ENCODE measurements at places on chromosomes 11 and 22.

DNA sequence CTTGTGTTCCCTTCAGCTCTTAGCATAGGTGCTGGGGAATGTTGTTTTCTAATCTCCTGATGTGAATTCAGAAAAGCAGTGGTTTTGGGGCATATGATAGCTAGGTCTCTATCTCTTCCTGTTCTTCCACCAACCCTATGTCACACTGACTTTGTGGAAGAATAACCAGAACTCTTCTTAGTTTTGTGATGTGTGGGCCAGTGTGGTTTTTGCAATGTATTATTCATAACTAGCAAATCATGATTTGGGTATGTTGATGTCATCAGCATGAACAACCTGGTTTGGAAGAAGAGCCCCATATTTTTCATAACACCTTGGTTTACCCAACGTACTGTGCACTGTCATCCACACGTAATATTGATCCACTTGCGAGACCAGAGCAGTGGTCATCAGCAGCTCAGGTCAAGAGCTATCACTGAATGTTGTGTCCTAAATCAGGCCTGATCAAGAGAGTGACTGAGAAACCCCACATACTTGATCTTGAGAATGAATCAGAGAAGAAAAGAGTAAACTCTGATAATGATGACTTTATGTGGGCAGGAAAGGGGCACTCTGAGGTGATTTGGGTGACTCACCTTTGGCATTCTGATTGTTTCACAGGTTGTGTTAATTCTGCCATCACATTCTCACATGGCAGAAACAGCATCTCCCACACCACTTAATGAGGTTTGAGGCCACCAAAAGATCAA is 19.4 kb upstream of the MS4A6E start:
- DNase-seq, result no peak

DNA sequence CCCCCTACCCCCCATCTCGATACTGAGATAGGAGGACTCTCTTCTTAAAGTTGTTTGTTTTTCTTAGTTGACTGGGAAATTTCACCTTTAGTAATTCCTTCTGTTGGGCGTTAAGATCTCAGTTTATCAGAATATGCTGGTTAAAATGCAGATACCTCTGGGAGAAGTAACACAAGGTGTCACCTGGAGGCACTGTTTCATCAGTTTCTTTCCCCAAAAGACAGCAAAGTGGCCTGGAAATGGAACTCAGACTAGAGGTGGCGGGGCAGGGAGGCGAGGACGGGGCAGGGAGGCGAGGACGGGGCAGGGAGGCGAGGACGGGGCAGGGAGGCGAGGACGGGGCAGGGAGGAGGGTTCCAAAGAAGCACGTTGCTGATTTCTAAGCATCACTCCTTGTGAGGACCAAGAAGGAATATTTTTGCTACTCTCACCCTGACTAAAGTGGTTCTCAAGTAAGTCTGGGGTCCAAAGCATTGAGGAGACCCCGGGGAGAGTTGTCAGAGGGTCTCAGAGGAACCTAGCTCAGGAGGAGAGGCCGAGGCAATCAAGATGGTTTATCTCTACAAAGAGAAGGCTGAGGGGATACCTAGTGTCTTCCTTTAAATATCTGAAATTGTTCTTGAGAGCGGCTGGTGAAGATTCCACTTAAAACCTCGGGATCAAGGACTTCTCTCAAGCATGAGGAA is 147.0 kb upstream of the B3GAT1 start:
- DNase-seq, result no peak

DNA sequence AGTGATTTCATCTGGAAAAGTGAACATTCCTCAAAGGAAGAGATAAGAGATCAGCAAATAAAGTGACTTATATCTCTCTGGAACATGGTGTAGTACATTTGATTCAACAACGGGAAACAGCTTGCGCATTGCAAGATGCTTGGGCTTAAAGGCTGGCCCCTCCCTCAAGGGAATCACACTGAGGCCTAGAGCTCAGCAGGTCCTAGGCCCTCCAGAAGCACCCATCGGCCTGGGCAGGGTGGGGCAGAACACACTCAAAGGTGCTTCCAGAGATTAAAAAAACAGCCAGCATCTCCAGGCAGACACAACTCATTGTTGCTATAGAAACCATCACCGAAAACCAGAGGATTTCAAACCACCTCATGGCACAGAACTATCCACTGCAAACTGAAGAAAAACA is 69.0 kb upstream of the ARFGAP3 start:
- no peak for DNase-seq

GRCh38 chr22:19757140-19757984 is 3.2 kb upstream of the TBX1 start:
- no peak for DNase-seq

DNA sequence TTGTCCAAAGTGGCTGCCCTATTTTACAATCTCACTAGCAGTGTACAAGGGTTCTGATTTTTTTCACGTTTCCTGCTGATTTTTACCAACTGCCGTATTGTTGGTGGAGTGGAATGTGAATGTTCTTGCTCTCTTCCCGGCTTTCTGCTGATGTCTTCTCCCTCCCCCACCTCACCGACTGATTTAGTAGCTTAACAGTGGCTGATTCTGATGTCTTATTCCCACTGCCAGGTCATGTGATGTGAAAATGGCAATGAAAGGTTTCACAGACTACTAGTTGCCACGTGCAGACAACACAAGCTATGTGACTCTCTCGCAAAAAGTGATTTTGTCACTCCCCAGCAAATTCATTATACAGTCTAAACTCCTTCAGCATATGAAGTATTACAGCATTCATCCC is 17.3 kb upstream of the NEU3 start:
- no peak for DNase-seq

DNA sequence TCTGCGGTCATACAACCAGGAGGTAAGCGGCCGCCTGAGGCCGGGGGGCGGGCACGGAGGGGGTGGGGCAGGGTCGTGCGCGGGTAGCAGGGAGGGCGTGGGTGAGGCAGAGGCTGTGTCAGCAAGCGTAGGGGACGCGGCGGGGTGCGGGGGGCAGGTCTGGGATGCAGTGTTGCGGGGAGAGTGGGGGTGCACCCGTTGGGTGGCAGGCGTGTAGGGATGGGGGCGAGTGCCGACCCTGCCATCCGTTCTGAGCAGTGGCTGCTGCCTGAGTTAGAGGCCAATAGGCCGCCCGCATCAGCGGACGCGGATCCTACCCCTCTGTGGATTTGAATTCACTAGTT is 1.4 kb downstream of the RIC8A start:
- DNase-seq, result no peak

GRCh38 chr22:42720263-42721044 is at the start of gene A4GALT:
Gene A4GALT, minus strand, starts transcription at chr22:42720870. Its CDS starts 26,919 bp downstream, at chr22:42693951.
- DNase-seq, result no peak

DNA sequence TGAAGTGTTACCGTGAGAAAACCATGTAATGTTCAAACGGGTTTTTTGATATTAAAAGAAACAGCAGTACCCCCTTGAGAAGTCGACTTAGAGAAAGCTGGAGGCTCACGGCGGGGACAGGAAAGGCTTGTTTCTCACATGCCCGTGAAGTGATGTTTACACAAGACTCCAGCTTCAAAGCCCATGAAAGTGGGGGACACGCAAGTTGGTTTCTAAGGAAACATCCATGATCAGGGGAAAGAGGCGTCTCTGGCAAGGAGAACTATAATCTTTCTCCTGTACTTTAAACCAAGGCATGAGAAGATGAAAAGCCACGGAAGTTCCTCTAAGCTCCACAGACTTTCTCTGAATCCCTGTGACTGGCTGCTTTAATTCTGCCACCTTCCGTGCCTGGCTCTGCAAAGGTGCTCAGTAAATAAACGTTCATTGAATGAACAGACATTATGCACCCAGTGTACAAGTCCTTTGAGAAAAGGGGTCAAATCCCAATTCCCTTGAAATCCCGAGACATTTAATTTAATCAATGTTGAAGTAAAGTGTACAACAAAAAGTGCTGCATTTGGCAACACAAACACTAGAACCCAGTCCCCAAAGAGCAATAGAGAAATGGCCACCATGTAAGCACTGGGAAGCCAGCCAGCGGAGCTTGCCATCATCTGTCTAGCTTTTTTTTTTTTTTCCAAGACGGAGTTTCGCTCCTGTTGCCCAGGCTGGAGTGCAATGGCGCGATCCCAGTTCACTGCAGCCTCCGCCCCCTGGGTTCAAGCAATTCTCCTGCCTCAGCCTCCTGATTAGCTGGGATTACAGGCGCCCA is 58.7 kb downstream of the AHNAK start:
- no peak for DNase-seq

DNA sequence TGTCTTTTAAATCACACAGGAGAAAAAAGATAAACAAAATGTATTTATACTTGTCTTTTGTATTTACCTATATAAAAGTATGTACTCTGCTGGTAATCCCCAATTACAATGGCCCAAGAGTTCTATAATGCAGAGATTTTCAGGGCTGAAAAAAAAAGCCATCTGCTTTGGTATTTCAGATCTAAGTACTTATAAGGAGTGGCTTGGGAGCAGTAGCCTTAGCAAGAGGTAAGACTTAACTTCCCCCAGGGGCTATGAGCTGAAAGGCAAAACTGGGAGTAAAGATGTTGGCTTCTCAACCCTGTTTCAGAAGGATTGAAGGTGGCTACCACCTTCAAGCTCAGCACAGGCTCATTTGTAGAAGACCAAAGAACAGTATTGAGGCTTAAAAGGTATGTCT is 35.3 kb upstream of the EP300 start:
- no peak for DNase-seq

- no peak for DNase-seq
These were observed 36.4 kb downstream of the PI4KA start for GRCh38 chr22:20822240-20822639.

DNA sequence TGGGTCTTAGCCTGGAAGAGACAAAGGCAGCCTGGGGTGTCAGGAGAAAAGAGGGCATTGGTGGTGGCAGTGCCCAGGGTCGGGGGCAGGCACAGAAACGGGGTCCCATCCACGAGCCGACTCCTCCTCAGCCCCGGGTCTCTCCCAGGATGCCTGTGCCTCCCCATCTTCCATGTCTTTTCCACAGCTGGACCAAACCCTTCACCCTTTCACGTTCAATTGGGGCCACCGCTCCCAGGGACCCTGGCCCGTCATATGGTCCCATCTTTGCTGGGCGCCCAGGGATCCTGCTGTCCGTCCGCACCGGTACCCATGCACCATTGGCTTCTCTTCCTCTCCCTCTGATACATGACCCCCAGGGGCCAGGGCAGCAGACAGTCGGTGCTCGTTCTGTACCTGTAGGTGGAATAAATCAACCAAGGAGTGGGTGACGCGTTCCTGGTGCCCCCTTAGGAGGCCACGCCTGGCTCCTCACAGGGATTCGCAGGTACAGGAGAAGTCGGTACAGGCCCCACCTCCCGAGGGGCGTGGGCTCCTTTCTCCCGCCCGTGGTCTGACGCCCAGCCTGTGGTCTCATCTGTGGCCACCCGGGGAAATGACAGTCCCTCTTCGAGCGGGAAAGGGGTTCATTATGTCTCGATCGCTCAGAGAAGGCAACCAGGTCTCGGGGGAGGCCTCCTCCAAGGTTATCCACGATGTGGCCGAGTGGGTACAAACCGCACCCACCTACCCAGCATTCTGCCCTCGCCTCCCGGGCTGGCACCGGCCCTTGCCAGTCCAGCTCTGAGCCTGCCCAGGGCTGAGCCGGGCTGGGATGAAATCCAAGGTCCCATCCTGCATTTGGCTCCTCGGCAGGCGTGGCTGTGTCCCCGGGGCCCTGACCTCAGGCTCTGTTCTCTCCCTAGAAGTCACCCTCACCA is 1493.6 kb downstream of the BRD1 start:
- DNase-seq, result no peak

DNA sequence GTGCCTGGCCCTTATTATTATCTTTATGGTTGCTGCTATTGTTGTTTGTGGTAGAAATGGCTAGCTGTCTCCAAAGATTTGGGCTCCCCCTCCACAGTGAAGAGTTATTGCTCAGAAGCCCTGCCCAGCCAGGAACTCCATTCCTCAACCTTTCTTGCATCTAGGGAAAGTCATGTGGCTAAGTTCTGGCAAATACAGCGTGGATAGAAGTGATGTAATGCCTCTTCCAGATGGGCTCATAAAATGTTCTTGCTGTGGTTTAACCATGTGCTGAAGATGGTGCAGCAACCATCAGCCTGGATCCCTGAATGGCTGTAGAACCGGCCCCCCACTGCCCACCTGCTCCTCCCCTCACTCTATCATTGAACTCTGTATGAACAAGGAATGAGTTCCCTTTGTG is 203.5 kb upstream of the E2F8 start:
- DNase-seq, result no peak

DNA sequence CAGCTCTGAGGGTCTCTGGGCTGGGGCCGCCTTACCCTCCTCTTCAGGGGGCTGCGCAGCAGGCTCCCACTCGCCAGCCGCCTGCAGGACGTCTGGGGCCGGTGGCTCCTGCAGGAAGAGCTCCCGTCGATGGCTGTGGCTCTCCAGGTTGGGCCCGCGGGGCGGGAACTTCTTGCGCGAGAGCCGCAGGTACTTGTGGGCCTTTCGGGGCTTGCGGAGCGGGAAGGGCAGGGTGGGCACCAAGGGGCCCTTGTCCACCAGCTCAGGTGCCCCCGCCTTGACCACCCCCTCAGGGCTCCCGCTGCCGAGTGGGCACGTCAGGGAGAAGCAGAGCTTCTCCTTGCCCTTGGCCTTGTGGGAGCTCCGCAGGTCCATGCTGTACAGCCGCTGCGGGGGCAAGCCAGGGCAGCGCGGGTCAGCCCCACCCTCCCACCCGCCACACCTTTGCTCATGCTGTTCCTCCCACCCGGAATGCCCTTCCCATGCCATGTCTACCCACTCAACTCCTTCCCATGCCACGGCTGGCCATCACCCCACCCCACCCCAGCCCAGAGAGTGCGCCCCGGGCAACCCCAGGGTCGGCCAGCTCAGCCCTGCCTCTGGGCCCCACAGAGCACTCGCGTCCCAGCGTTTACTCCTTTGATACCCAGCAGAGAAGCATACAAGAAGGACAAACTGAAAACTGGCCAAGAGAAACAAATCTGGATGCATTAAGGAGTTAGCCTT is 18.0 kb downstream of the CBX7 start:
- no peak for DNase-seq

GRCh38 chr11:131372234-131372962 is 2.0 kb downstream of the NTM start:
- DNase-seq, result no peak

- DNase-seq, result no peak
These were observed 44.7 kb downstream of the CACNG2 start for GRCh38 chr22:36658900-36659299.

GRCh38 chr11:106624377-106624776 is 393.9 kb downstream of the GUCY1A2 start:
- DNase-seq, result no peak

GRCh38 chr11:59901306-59901705 is 22.7 kb downstream of the OOSP3 start:
- DNase-seq, result no peak

DNA sequence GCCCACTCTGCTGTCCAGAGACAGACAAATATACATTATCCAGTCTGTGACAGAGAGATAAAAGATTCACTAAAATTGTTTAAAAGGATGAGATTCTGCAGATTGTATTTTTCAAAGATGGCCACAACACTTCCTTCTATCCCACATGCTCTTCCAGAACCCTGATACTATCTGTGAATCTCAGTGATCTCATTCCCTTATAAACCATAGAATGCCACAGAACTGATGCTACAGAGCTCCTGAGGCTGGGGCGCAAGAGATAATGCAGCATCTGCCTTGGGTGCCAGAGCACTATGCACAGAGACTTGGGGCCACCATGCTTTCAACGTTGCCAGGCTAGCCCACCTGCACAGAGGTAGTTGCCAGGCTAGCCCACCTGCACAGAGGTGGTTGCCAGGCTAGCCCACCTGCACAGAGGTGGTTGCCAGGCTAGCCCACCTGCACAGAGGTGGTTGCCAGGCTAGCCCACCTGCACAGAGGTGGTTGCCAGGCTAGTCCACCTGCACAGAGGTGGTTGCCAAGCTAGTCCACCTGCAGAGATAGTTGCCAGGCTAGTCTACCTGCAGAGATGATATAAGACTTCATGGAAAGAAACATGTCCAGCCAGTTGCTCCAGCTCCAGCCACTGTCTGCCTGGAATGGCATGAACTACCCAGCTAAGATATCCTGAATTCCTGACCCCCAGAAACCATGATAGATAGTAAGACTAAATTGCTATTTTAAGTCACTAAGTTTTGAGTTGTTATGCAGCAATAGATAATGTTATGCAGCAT is 17.6 kb upstream of the SEPTIN5 start:
- no peak for DNase-seq

All from activated T-helper 1 cell treated with anti-CD3 and anti-CD28 coated beads, Interleukin-12 subunit alpha, Interleukin-12 subunit beta, Interleukin-2, Interleukin-4 antibody, amounts not matched to agents 30 ng/mL and 10 ng/mL and 1 ng/mL, durations not matched to agents 14 hours and 24 hours and 36 hours (primary cell).